ENCODE measurements at places on chromosomes 2 and 18.

DNA sequence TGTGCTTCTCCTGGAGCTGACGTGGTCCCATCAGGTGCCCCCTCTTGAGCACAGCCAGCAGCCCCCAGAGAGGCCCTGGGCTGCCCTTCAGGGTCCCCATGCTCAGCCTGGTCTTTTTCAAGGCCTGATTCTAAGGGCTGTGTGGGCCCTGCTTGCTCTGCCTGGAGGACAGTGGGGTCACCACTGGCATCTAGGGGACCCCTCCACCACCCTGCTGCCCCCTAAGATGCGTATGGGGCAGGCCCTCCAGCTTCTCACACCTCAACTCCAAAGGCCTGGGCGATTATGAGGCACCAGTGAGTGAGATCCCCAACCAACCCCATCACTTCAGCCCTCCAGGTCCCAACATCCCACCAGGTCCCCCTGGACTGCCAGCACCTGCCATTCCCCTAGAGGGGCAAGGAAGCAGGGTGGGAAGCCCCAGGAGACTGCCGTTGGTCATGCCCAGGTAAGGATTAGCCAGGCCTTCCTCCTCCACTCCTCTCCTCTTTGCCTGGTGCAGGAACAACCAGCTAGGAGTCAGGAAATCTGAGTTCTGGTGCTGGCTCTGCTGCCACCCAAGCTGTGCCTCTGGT is 114.4 kb downstream of the SMAD7 start:
- DNase-seq: no peak

DNA sequence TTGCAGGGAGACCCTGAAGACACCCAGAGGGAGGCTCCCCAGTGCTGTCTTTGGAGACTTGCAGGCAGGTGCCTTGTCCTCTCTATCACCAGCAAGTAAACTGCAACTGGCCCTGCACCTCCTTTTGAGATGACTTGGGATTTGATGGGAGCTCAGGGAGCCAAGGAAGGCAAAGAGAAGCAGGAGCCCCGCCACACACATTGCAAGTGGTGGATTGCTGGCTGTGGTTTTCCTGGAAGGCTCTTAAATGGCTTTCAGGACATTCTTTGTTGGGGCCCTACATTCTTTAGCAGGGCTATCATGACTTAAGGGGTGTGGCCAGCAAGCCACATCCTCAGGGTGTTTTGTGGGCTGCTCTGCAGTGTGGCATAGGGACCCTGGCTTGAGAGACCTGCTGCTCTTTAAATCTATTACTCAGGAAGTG is 39.9 kb upstream of the CDC42EP3 start:
- no peak for DNase-seq

GRCh38 chr18:985212-985661 is 80.6 kb downstream of the ADCYAP1 start:
- DNase-seq: no peak

GRCh38 chr2:109406301-109406700 is 207.5 kb downstream of the SEPTIN10 start:
- no peak for DNase-seq

GRCh38 chr2:218257390-218257981 is 3.3 kb upstream of the GPBAR1 start:
- peak; percentile 24 for DNase-seq

GRCh38 chr2:144484201-144484948 is 35.5 kb downstream of the ZEB2 start:
- DNase-seq: no peak

DNA sequence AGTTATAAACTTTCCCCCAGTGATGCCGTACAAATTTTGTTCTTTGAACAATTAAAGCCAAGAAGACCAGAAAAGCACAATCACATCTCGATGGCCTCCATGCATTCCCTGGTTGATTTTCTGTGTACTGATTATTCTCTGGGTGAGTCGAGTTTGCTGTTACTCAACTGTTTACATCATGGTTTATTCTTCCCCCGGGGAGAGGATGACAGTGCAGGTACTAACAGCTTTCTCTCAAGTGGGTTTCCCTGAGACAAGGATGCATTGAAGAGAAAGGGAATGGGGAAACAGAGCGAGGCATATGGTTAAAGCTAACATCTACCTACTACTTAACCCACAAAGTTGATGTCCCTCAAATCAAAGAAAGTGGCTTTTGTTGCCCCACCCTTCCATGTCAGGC is 410.8 kb upstream of the FANCL start:
- DNase-seq: no peak

- DNase-seq: no peak
These were observed 29.9 kb downstream of the C18orf54 start for GRCh38 chr18:54387631-54388030.

GRCh38 chr2:215845839-215846586 is 167.3 kb downstream of the MREG start:
- no peak for DNase-seq

DNA sequence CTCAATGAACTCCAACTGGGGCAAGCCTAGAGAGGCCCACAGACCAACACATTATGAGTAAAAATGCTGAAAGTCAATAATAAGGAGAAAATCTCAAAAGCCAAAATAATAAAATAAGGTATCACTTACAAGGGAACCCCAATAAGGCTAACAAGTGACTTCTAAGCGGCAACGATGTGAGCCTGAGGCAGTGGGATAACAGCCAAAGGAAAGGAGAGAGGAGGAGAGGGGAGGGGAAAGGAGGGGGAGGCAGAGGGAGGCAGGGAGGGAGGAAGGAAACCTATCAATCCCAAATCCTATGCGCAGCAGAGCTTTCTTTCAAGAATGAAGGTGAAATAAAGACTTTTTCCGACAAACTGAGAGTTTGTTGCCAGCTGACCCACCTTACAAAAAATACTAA is 6.0 kb upstream of the NFATC1 start:
- DNase-seq: no peak

DNA sequence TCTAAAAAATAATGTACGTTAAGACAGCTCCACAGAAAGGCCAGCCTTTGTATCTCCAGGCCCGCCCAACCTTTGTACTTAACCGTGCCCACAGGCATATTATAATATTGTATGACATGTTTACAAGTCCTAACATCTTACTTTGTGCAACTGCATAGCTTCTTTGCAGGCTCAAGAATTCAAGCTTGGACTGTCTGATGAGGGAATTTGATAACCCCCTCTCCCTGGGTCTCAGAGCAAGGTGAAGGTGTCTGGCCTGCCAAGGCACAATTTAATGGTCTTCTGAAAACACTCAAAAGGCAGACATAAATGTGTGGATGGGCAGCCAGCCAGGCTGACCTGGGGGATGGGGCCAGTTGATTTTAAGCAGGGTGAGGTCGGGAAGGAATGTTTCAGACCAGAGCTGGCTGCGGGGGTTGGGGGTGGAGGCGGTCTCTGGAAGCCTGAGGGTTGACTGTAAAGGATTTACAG is 732.7 kb upstream of the FANCL start:
- no peak for DNase-seq

- DNase-seq: no peak
These were observed 15.5 kb downstream of the FOSL2 start for GRCh38 chr2:28407976-28408690.

DNA sequence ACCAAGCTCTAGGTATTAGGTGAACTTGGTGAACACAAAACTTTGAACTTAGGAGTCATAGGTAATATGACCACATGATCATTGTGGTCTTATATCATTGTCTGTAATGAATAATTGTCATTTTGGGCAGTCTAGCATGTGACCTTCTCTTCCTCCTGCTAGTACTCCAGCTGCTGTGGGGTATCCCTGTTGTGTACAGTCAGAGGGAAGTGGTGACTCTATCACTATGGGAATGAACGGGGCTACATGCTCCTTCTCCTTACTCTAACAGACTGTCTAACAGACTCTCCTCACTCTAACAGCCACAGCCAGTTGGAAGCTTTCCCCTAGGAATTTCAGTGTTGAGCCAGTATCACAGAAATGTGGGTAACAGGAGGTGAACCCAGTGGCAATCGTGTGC is 68.2 kb upstream of the NEDD4L start:
- DNase-seq: no peak

DNA sequence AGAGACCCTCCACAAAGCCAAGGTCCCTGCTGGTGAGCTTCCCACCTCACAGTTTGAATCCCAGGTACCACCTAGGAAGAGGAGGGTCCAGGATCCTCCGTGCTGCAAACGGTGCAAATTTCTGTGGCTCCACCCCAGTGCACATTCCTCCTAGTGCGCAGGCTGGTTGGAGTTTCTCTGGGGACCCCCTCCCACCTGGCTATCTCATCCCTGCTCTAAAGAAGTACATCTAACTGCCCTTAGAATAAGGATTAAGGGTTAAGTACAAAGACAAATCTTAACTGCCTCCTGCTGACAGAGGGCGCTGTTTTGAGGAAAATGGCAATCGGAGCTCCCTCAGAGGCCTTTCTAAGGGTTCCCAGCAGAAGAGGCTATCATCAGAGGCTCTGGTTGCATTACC is 109.6 kb upstream of the FSIP2 start:
- DNase-seq: no peak

DNA sequence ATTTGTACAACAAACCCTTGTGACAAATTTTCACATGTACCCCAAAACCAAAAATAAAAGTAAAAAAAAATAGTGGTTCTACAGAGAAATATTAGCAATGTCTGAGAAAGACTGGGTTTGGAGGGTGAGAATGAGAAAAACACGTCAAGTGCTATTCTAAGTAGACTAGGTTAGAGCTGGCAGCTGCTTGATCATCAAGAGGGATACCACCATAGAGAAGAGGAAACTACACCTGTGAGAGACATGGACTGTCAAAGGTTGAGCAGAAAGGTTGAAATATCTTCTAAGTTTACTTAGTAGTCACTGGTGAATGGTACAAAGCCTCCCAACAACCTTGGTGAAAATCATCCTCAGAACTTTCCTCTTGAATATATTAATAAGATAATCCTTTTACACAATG is 126.9 kb upstream of the ITGA4 start:
- DNase-seq: no peak

GRCh38 chr2:192243488-192243887 is 48.8 kb upstream of the TMEFF2 start:
- DNase-seq: no peak

DNA sequence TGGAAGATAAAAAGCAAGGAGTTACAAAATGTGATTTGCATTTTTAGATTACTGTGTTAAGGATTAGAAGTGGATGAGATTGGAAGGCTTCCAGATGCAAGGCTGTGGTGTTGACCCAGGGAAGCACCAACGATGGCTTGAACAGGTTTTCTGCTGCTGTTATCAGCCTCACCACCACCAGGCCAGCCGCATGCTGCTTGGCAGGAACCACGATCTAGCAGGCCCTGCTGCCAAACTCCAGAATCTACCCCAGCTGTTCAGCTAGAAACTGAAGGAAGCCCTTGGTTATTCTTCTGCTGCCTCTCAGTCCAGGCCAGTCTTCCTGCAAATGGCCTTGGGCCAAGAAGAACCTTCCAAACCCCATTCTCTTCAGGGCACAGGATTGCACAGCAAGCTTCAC is 133.9 kb downstream of the MTCL1 start:
- DNase-seq: no peak

GRCh38 chr2:130806370-130806769 is 30.3 kb upstream of the ARHGEF4 start:
- no peak for DNase-seq

DNA sequence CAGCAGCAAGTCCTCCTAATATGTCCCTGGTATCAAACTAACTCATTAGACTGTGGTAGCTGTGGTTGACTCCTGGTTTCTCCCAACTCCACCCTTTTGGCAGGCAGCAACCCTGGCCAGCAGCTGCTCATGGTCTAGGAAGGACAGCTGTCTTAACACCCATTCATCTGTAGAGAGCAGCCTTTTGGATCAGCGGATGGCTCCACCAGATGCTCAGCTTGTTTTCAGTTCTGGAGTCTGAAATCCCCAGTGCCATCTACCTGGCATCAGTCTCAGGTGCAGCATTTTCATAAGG is 100.5 kb downstream of the SPOPL start:
- DNase-seq: no peak

DNA sequence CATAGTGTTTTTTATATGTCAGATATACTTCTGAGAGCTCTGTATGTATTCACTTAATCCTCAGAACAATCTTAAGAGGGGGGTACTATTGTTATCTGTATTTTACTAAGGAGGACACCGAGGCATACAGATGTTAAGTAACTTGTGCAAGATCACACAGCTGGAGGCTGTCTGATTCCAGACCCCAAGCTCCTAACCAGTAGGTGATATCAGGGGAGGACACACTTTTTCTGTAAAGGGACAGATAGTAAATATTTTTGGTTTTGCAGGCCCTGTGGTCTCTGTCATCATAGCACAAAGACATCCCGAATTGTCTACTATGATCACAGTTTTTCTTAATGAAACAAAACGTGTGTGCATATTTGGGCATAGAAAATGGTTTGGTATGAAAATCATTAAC is 143.7 kb downstream of the LAMA3 start:
- DNase-seq: no peak

DNA sequence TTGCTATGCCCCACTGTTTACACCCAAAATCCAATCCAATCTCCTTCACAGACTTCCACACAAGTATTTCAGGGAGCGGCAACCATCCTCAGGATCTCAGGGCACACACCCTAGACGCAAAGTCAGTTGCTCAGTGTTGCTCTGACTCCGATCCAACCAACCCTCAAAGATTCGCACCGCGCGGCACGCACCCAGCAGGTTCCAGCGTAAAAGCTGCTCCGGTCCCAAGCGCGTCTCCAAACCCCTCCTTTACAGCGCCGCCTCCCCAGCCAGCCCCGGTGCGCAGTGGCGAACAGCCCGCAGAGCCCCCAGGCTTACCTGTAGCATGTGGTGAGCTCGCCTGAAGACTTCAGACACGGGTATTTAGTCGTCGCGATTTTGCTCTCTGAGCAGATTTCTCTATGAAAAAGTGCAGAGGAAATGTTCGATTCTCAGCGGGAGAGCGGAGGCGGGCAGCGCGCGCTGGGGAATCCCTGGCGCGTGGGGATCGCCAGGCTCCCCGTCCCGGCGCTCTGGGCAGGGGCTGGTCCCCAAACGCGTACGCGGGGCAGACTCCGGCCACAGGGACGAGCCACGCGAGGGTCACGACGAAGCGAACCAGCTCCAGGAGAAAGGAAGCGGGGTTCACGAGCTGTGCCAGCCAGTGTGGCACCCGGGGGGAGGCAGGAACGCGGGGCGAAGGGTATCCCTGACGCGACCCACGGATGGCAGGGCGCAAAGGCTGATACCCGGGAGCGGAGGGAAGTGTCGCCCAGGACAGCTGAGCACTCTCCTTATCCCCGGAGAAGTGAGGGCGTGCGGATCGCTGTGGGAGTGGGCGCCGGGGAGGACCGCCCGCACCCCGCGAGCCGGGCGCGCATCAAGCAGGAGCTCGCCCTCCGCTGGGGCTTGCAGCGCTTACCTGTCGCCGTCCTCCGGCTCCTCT is 650 bp downstream of the CCBE1 start:
- peak; percentile 0 for DNase-seq

GRCh38 chr2:207725873-207726578 is 14.6 kb downstream of the CCNYL1 start:
- DNase-seq: no peak

DNA sequence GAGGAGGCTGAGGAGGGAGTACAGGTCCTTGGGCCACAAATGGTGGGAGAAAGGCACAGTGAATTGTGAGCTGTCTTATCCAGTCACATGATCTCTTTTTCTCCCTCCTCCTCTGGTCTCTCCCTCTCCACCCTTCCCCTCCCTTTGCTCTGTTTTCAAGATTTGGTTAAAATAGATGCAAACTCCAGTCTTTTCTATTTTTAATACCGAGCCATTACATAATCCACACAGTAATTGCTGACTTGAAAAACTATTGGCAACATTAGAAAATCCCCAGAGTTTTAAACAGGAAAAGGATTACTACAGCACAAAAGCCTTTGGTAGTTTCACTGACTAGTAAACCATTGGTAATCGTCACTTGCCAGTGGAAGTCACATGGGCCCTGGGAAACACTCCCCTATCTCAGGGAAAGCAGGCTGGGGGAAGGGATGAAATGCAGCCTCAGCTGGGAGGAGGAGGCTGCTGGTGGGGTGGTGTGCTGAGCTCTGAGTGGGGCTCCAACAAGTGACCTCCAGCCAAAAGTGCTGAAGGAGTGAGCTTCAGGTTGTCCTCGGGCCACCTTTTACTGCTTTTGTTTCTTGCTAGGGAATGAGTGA is 57.4 kb upstream of the PCBP1 start:
- DNase-seq: no peak
